NCI-H748 treated with DMSO at 0.1 percent for 48 hours (cell line): ENCODE measurements at places on chromosomes 11 and 22.

DNA sequence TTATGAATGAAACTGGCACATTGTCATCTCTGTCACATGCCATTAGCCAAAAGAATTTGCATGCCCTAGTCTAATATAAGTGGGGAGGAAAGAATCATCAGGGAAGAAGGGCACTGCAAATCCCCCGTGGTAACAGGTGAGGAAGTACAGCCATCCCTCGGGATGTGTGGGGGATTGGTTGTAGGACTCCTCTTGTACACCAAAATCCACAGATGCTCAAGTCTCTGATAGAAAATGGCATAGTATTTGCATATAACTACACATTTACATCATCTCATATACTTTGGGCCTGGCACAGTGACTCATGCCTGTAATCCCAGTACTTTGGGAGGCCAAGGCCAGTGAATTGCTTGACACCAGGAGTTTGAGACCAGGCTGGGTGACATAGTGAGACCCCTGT is 109.7 kb downstream of the HIPK3 start:
- no peak for DNase-seq

GRCh38 chr22:30159561-30160353 is 79.5 kb downstream of the HORMAD2 start:
- DNase-seq: no peak

DNA sequence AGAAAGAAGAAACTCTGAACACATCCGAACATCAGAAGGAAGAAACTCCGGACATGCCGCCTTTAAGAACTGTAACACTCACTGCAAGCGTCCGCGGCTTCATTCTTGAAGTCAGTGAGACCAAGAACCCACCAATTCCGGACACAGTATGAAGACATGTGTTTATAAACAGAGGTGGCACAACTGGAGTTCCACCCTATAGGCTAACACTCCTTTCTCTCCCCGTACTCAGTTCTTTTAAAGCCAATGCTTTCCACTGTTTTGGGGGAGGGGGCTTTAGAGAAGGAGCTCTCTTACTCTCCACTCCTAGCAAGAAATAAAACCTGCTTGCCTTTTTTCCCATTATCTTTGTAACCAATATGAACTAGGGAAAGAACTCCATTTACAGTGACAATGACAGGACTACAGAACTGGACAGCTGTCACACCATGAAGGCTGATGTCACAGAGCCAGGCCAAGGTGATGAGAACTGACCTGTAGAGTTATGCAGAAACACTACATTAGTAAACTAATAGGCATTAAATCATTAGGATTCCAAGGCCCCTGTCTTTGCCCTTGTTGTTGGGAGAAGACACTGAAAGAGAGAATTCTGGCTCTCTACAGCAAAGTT is 733 bp downstream of the TRIM5 start:
- DNase-seq: no peak

DNA sequence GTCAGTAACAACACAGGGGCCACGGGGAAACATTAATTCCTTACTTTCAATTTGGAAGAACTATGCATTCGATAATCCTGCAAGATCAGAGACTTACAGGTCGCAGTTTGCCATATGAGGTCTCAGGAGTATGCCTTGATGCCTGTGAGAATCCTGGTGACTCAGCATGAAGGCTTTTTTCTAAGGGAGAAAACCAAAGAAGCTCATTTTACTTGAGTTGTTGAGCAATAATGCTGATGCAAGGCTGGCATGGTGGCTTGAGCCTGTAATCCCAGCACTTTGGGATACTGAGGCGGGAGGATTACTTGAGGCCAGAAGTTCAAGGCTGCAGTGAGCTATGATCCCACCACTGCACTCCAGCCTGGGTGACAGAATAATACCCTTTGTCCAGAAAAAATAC is 26.6 kb downstream of the ATG16L2 start:
- DNase-seq: no peak

GRCh38 chr22:19998232-19998951 is 18.2 kb downstream of the ARVCF start:
- no peak for DNase-seq

DNA sequence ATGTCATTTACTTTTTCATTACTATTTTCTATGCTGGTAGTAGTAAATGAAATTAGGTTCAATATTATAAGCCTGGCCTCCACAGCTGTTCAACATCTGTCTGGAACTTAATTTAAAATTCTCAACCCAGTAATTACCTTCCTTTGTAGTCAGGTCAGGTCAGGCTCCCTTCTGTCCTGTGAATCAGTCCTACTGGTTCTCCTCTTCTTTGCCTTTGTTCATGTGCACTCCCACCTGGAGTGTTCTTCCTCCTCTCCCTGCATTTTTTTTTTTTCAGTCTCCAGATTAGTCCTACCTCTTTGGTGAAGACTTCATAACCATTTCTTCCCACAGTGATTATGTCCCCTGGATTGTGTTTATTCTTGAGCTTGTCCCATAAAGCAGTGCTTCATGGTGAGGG is 67.9 kb downstream of the DKK3 start:
- no peak for DNase-seq

GRCh38 chr22:49999946-50000586 is 12.5 kb downstream of the IL17REL start:
- DNase-seq: no peak

DNA sequence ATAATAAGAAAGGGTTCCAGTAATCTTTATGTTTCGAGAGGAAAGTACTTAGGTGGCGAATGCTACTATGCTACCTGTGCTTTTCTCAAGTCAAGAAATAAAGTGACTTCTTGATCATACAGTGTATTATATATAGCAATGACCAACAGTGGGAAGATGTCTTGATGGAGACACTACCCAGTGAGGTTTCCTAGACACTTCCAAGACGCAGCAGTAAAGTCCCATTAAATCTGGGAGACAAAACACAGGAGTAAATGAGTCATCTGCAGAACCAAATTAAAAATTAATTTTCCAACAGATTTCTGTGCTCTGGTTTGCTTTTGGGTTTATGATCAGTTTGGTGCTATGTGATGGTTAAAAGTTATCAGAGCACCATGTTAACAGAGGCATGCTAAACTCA is 29.1 kb upstream of the RAB38 start:
- no peak for DNase-seq
